ENCODE measurements at places on chromosomes 6 and 20.
A peak's percentile ranks its signal among the peaks of the same experiment; 100 is the strongest.

- DNase-seq = no peak
Measured at GRCh38 chr20:14832630-14833029, 495.2 kb upstream of the FLRT3 start.

DNA sequence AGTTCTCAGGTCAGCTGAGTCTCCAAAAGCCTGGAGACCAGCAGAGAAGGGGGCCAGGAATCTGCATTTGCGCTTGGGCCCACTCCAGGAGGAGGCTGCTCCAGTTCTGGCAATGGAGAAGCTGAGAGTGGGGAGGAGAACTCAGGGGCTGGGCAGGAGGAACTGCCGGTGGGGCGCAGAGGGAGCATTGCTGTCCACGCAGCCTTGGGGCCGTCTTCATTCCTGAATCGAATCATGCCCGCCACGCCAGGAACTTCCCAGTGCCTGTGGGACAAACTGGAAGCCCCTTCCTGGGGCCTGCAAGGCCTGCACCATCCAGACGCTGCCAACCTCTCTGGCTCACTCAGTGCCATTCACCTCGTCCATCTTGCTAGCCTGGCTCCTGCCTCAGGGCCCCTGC, 16.9 kb downstream of the RAB44 start:
- no peak for DNase-seq

DNA sequence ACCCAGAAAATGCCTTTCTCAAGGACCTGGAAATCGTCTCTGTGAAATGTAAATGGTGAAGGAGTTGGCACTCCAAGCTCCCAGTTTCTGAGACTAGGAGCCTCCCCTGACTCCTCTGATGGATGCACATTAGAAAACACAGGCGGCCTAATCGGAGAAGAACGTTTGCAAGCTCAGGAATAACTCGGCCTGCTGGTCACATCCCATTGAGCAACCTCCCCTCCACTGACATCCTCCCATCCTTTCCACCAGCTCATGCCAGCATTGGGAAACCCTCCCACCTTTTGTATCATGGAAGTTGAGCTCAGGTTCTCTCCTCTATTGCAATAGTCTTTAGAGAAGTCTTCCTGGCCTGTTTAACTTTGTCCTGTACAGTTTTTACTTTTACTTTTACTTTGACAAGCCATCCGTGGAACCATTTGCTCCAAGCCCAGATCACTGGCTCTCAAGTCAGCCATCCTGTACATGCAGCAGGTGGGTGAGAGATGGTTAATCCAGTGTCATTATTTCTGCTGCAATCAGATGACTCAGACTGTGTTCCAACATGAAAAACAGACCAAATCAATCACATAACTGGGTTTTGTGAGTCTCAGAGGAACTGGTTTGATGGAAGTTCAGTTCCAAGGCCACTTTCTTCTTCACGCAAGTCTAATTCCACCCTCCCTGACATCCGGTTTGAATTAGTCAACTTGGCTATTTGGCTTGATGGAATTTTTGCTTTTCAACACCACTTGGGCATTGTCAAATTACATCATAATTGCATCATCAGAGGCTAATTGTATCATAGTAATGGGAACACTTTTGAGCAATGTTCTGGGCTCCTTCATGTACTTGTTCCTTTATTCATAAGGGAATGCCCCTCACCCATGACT, 619.4 kb upstream of the CDH4 start:
- no peak for DNase-seq

DNA sequence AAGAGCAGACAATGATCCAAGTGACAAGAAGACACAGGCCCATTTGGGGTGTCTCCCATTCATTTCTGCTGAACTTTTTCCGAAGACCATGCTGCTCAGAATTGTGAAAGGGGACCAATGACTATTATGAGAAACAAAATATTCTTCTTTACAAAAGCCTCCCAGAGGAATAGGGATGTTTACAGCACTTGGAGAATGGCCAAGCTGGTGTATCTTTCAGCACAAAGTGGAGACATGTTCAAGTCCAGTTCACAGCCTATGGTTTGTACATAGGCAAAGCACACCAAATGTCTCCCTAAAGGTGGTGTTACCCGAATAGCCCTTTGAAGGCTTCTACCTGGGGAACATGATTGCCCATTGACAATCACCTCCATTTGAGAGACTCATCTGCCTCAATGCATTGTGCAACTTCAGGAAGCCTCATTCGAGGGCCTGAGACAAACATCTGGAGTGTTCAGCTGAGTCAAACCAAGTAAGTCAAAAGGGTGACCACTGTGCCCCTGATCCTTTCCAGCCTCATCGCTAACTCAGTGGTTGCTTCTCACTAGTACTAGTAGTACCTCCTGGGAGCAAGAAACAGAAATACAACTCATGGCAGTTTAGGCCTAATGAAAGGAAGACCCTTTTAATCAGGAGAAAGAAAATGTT, 451.0 kb upstream of the MARCKS start:
- no peak for DNase-seq

GRCh38 chr20:2691663-2692035, 931 bp upstream of the EBF4 start:
- no peak for DNase-seq

DNA sequence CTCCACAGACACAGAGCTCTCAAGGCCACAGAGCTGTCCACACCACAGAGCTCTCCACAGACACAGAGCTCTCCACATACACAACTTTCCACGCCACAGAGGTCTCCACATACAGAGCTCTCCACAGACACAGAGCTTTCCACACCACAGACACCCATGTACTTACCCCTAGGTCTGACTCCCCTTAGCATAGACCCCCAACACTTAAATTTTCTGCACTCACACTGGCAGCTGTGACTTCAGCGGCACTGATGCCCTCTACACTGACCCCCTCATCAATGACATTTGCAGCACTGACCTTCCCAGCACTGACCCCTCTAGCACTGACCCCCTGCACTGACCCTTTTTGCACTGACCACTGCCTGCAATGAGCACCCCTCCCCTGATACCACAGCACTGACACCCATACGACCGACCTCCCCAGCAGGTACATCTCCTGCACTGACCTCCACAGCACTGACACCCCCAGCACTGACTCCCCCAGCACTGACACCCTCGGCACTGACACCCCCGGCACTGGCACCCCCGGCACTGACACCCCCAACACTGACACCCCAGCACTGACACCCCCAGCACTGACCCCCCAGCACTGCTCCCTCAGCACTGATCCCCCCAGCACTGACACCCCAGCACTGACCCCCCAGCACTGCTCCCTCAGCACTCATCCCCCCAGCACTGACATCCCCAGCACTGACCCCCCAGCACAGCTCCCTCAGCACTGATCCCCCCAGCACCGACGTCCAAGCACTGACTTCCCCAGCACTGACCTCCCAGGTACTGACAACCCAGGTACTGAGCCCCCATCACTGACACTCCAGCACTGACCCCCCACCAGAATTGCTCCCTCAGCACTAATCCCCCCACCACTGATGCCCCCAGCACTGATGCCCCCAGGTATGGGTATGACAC, 56.5 kb downstream of the ERMARD start:
- no peak for DNase-seq

- no peak for DNase-seq
Measured at GRCh38 chr6:105553171-105553570, 150.3 kb upstream of the PREP start.

- DNase-seq = no peak
Measured at GRCh38 chr6:110400208-110400607, 15.2 kb downstream of the DDO start.

DNA sequence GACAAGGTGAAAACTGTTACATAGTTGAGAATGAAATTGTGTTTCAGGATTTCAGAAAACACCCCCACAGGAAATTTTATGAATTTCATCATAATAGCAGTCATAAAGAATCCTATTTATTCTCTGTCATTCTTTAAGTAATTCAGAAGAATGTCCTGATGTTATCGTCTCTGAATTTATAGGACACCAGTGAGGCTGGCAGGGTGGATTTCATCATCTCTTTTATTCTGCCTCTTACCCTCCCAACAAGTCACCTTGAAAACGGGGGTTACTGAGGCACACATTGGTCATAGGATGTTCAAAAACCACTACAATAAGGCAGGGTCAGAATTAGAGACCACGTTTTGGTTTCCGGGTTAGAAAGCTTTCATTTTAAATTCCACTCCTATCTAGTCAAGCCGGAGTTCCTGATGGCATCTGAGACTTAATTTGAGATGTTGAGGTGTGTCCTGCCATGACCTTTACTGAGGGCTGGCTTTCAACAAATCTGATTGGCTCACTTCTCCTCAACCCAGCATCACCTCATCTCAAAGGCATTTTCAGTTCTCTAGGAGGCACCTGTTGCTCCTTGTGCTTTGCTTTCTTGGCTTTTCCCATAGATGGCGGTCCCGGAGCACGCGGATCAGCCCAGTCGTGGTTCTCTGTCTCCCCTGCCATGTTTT, 230.6 kb upstream of the SUPT3H start:
- DNase-seq = no peak

DNA sequence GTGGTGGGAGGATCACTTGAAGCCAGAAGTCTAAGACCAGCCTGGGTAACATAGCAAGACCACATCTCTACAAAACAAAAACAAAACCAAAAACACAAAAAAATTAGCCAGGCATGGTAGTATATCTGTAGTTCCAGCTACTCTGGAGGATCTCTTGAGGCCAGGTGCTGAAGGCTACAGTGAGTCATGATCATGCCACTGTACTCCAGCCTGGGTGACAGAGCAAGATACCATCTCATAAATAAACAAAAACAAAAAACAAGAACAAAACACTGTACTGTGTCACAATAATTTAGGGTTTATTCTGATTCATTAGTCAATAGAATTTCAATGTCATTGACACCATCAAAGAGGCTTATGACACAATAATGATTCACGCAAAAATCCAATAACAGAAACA, 1121.7 kb upstream of the MAP3K7 start:
- no peak for DNase-seq

DNA sequence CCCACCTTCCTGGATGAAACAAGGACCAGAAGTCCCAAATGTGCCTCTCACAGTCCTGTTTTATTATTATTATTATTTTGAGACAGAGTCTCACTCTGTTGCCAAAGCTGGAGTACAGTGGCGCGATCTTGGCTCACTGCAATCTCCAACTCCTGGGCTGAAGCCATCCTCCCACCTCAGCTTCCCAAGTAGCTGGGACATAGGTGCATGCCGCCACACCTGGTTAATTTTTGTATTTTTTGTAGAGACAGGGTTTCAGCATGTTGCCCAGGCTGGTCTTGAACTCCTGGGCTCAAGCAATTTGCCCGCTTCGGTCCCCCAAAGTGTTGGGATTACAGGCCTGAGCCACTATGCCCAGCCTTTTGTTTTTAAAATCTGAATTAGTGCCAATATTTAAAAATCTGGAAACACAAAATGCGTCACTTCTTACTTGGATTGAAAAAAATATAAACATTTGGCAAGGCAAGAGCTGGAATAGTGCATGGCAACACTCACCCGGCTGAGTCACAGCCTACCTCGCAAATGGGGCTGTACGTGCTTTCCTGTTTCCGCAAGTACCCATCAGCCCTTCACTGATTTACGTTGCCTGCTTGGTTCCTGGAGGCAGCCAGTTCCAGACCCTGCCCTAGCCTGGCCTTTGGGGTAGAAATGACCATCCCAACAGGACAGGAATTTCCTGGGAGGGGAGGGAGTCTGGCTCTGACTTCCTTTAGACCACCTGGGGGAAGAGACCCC, 6.3 kb downstream of the SDCBP2 start:
- DNase-seq = no peak

- DNase-seq = no peak
Measured at GRCh38 chr20:21436205-21436604, 38.9 kb upstream of the NKX2-4 start.

- DNase-seq = no peak
Measured at GRCh38 chr6:13278164-13278563, 50.2 kb downstream of the TBC1D7 start.

GRCh38 chr20:63290677-63291472, 2.1 kb upstream of the COL20A1 start:
- DNase-seq = peak; percentile 45

DNA sequence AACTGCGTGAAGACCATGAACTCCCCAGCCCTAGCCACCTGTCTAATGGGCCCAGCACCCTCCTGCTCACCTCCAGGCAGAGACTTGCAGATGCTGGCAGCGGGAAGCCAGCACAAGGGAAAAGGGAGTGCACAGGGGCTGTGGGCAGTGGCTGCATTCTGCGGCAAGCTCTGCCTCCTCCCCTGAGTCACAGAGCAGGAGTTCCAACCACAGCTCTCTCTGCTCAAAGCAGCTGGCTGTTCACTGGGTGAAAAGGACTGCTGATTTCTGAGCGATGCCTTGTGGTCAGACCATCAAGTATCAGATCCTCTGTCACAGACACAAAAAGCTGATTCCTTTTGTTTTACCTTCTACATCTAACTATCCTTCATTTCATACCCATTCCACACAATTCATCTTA, 10.5 kb downstream of the NKX2-2 start:
- DNase-seq = no peak

- DNase-seq = no peak
Measured at GRCh38 chr6:77030929-77031674, 432.2 kb downstream of the HTR1B start.

DNA sequence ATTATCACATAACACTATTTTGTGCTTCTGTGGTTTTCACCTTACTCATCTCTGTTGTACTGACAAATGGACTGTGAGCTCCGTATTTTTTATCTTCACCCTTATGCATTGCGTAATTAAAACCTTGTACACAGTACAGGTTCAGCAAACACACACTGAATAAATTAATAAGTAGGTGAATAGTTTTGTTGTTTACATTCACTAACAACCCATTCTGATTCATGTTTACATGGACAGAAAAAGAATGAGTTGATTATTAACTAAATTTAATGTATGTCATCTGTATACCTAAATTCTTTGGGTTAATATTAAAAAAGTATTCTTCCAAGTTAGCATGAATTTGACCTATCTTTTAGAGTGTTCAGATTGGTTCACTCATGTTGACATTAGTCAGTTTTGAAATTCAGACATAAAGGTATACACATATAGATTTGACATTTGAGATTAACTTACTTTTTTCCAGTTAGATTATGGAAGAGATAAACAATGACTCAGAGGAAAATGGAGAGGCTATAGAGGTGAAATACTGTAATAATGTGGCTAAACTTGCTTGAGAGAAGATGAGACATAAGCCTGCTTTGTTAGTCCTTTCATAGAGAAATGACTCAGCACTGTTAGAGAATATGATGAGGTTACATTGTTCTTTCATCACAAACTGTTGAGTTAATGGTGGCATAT, 541.7 kb upstream of the FLRT3 start:
- no peak for DNase-seq

DNA sequence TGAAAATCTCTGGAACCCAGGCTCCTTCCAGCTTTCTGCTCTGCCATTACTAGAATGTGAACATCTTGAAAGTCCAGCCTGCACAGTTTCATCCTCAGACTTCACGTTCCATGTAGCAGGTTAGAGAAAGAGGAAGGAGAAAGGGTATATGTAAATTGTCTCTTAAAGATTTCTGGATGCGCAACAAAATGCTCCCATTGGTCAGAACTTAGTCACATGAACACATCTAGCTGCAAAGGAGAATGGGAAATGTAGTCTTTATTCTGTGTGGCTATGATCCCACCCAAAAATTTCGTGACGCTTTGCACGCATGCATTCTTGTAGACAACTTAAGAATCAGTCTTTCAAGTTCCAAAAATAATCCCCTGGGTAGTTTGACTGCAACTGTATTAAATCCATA, 46.4 kb upstream of the CHD6 start:
- no peak for DNase-seq

- DNase-seq = no peak
Measured at GRCh38 chr6:125310994-125311649, 9.4 kb upstream of the HDDC2 start.

All from effector CD8-positive, alpha-beta T cell (primary cell).